Calu3 (cell line): ENCODE measurements at places on chromosomes 1 and 21. TPM values are rescaled to one million over a fixed set of nuclear protein-coding genes. Genes with fewer than 3 reads are reported as not detected.

DNA sequence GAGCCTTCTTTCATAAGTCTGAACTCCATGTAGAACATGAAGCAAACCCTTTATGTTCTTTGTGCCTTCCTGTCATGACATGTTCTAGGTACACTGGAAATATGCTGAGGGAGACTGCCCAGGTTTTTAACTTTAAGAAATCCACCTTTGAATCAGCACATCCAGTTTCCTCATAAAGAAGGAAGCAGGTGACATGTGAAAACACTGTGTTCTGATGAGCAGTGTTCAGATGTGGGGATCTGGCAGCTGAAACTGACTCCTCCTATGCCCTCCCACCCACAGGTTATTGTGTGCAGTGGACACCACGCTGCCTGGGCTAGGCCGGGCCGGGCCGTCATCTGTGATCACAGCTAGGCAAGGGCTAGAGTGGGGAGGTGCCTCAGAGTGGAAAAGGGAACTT is 51.1 kb downstream of the CNN3 start:
- DNase-seq, result no peak

DNA sequence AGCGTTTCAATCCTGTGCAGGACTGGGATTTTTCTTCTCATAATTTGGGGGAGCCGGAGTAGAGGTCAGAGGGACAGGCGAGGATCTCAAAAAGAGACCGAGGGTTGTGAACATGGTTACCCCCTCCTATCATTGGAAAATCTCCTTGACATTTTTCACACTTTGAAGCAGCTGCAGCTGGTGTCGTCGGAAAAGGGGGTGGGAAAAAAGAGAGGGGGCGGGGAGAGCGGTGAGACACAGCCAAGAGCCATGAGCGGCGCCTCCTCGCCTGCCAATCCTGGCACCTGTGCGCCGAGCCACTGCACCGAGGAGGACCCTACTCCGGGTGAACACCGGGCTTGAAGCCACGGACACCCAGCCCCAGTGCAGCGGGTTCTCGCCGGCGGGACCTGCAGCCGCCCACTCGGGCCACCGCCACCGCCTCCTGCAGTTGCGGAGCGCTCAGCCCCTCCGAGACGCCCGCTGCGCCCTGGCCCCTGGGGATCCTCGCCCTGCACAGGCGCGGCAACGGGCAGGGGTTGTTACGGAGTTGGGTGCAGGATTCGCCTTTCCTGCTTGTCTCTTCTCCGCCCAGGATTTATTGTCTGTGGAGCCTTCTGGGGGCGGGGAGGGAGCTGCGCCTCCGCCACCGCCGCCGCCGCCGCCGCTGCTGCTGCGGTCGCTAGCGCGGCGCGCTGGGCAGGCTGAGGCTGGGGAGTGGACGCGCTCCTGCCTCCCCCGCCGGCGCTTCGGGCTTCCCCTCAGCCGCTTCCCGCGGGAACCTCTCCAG is at the start of gene LRRC7:
LRRC7 (plus strand) TSS at position 271 of the 769 bp plus-strand sequence. CDS start 718 bp downstream, outside the sequence.
- peak; percentile 37 for DNase-seq

DNA sequence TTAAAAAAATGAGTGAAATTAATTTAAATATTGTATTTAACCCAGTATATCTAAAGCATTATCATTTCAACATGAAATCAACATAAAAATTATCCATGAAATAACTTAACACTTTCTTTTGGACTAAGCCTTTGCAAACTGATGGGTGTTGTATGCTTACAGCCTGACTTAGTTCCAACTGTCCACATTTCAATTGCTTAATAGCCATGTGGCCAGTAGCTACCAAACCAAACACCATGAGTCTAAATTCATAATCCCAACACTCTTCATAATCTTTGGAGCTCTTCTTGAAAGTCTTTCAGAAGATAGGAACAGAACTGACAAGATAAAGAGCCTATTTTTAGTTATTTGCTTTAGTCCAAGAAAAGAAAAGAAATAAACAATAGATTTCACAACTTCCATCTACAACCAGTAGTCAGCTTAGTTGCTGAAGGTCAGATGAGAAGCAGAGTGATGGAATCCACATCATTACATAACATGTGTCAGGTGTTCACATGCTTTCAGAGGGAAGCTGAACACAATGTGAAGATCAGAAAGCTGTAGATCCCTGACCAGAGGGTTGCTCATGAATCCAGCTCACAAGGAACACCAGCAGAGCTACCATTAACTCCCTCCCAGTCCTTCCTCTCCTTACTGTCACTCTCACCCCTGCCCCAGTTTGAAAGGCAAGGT is 144.0 kb upstream of the ZNF648 start:
- DNase-seq, result no peak

GRCh38 chr1:160626509-160627342 is 20.1 kb downstream of the SLAMF1 start:
- DNase-seq, result no peak

DNA sequence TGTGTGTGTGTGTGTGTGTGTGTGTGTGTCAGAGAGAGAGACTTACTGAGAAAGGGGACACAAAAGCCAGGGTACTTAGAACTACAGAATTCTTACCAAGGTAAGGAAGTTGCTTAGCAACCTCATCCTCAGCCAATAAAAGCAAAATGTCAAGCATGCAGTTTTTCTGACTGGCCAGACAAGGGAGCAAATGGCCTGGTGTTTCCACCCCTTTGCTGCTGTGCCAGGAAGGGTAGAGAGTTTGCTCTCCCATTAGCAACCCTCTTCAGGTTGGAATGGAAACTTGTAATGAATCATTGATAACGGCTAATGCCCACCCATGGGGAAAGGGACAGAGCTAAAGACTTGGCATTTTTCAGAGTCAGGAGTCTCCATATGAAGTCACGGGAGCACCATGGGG is 10.6 kb downstream of the RXRG start:
- DNase-seq, result no peak

DNA sequence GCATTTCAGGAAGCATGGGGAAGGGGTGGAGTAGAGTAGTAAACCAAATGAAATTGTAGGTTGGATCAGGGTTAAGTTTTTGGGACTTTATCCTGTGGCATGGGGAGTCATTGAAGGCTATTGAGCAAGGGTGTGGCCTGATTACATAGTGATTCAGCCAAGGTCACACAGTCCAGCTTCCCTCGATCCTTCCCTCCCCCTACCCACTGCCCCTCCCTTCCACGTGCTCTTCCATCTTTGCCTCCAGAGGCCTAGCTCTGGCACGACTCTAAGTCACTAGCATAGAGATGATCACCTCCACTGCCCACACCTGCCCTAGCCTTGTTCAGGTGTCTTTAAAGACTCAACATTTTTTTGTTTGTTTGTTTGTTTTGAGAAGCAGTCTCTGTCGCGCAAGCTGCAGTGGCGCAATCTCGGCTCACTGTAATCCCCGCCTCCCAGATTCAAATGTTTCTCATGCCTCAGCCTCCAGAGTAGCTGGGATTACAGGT is 37.2 kb upstream of the SLC9A1 start:
- DNase-seq, result peak; percentile 49

- DNase-seq, result no peak
These were observed 53.5 kb upstream of the CD34 start for GRCh38 chr1:207964195-207964966.

DNA sequence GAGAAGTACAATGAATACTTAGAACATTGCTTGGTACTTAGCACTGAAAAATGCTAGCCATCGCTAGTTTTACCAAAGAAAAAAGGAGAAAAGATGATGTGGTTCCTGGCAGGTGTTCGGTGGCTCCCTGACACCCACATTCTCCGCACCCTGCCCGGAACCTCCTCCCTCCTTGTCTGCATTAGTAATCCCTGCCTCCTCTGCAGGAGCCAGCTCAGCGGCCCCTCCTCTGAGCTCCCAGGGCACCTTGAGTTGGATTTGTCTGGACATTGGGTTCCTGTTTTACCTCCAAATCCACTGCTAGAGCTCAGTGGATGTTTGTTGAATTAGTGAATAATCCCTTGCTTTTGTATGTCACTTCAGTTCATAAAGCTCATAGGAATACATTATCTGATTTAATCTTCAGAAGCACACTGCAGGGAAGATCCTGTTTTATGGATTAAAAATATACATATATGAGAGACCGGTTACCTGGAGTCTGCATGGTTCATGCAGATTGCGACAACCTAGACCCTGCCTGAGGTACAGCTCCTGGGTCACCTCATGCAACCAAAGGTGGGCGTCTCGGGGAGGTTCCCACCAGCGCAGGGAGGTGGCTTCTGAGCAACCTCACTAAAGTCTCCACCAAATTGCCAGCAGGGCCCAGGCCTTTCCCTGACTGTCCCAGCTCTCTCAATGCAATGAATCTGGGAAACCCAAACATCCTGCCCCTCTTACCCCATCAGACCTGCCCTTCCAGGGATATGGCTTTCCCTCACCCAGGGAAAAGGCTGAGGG is 24.2 kb downstream of the PCAT6 start:
- DNase-seq, result no peak

DNA sequence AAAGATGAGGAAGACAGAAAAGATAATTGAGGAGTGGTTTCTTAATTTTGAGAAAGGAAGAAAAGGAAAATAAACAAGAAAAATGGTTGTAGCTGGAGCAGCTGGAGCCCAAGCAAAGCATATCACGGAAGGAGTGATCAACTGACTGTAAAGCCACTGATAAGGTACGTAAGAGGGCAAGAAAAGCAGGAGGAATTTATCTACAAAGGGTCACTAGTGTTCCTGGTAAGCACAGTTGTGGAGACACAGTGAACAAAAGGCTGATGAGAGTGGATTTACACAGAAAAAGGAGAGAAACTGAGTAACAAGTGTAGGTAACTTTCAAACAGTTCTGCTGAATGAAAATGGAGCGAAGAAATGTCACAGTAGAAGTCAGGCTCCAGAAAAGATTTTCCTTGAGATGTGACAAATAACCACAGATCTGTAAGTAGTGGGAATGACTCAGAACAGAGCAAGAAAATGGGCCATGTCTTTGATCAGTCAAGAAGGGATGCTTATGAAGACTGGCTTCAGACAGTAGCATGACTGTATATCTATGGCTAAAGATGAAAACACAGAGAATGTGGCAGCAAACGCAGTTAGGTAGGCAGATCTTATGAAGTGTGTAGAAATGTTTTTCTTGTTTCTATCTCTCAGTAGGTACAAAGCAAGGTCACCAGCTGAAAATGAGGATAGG is 45.6 kb upstream of the RBM34 start:
- no peak for DNase-seq

- no peak for DNase-seq
These were observed 167.4 kb upstream of the PRMT6 start for GRCh38 chr1:106889059-106889458.

DNA sequence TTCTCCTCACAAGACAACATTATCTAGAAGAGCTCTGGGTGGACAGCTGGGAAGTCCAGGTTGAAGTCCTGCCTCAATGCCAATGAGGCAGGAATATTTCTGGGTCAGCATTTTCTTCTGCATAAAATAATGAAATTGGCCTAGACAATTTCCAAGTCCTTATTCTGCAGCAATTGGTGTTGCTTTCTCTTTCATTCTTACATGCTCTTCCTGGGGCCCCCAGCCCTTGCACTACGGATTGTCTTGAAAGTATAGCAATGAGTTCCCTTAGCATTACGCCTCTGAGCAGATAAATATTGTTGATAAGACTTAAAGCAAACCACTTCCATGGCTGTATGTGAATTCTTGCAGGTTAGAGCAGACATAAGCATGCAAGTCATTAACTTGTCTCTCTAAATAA is 188.5 kb downstream of the TGFBR3 start:
- no peak for DNase-seq

DNA sequence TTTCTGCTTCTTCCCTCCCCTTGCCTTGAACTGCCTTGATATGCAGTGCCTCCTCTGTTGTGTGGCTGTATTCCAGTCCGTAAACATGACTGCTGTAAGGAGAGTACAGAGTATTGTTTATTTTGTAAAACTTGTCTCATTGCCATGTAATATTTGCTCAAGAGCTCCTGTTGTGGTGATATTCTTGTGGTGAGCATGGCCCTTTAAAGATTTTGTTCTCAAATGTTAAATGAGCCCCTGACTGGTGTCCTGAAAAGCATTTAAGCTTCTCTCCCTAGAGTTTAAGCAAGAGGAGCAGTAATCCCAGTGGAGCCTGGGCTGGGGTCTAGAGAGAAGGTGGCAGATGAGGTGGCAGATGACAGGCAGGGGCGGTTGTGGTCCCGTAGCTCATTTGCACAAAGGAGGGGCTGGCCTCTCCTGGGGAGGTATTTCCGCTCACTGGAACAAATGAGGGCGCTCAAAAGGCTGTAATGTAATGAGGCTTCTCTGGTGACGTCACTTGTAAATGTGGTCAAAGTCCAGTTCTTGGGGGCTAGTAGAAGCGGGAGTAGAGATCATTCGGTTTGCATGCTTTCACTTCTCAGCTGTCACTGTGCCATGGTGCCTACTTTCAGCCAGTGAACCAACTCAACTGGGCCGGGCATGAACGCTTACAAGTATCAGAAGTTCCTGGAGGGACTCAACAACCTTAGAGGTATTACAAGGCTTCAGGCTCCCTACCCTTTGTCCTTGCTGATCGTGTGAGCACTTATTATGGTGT is 46.0 kb upstream of the MACF1 start:
- peak; percentile 86 for DNase-seq

Gene PLA2G4A
- 29.8 and 36.0 TPM in 2 replicates for total RNA-seq

Gene PRSS38
- not detected in 2 replicates for total RNA-seq

Gene WDR64
- total RNA-seq, result not detected in 2 replicates

Gene ITSN1
- 27.8 and 30.6 TPM in 2 replicates for total RNA-seq

Gene OR10Z1
- not detected in 2 replicates for total RNA-seq

Gene ANKRD34A
- total RNA-seq, result 0.19 and 0.27 TPM in 2 replicates

Gene PODN
- total RNA-seq, result not detected in 2 replicates
